ENCODE measurements at places on chromosomes 3 and 15. TPM values are rescaled to one million over a fixed set of nuclear protein-coding genes. Genes with fewer than 3 reads are reported as not detected.

Gene AADAC
- total RNA-seq: not detected

Gene RYR3
- total RNA-seq: 10.6 TPM

GRCh38 chr15:77838061-77838460 lies 205.3 kb upstream of the LINGO1 start:
- no peak for DNase-seq

Gene IL17RE
- 11.9 TPM for total RNA-seq

- no peak for DNase-seq
These were observed 63.6 kb downstream of the CYP11A1 start for GRCh38 chr15:74303741-74304309.

Gene ST8SIA2
- not detected for total RNA-seq

DNA sequence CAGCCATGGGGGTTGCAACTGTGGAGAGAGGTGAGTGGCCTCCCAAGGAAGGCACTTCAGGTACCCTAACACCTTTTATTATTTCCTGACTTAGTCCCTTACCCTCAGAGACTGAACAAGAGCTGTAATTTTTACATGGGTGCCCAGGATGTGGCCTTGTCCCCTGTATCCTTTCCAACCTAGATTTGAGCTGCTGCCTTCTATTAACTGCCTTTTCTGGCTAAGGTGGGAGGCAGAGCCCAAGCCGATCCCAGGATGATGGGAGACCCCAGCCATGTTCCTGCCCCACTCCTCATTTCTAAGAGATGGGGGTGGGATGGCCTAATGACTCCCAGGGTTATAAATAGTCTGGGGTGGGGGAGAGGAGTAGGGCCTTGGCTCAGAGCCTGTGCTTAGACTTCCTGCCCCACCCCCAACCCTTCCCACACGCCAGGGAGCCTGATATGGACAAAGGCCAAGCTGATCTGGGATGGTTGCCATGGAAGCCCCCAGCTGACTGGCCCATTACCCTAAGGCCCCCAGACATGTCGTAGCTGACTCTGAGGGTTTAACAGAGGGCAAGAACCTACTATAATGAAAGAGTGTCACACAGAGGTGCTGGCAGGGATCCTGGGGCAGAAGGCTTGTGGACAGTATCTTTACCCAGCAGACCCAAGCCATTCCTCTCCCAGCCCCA lies 1.9 kb downstream of the KLHDC8B start:
- DNase-seq: peak; percentile 68

GRCh38 chr15:92082006-92082843 lies 228.7 kb downstream of the SLCO3A1 start:
- DNase-seq: peak; percentile 69

DNA sequence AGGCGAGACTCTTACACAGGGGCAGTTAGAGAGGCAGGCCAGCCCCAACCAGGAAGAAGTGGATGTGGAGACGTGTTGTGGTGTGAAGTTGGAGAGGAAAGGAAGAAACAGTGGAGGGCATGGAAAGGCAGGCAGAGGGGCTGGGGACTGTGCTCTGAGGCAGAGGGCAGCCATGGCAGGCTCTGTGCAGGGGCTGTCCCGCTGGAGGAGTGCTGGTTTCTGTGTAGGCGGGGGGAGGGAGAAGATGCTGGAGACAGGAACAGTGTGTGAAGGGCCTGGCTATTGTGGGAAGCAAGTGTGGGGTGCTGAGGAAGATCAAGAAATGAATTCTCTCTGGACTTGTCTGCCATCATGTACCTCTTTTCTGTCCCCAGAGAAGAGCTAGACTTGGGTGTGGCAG lies 21.0 kb downstream of the SNAPC5 start:
- no peak for DNase-seq

GRCh38 chr3:175240921-175241320 lies 381.8 kb downstream of the NAALADL2 start:
- no peak for DNase-seq

- no peak for DNase-seq
These were observed 7.0 kb downstream of the LAMP3 start for GRCh38 chr3:183155499-183155898.

GRCh38 chr15:76799760-76800159 lies 105.4 kb downstream of the SCAPER start:
- no peak for DNase-seq

Gene NR1I2
- 1.2 TPM for total RNA-seq

Gene CDHR4
- total RNA-seq: 0.62 TPM
